Prostate gland (tissue), 2 donors: ENCODE measurements at places on chromosomes 2 and 18.

DNA sequence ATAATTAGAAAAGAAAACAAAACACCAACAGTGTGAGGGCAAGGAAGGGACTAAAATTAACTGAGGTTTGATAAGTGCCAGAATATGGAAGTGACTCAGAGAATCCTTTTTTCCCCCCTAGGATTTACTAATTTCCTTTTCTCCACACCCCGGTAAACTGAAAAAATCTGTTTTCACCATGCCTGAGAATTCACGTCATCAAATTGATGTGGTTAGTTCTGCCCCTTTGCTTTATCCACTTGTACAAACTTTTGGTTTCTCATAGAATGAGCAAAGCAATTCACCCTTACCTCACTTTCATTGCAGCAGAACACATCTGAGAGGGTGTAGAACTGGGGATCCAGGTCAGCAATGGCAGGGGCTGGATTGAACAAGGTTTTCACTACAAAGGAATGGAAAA lies 57.8 kb downstream of the RBKS start:
- DNase-seq: no peak

DNA sequence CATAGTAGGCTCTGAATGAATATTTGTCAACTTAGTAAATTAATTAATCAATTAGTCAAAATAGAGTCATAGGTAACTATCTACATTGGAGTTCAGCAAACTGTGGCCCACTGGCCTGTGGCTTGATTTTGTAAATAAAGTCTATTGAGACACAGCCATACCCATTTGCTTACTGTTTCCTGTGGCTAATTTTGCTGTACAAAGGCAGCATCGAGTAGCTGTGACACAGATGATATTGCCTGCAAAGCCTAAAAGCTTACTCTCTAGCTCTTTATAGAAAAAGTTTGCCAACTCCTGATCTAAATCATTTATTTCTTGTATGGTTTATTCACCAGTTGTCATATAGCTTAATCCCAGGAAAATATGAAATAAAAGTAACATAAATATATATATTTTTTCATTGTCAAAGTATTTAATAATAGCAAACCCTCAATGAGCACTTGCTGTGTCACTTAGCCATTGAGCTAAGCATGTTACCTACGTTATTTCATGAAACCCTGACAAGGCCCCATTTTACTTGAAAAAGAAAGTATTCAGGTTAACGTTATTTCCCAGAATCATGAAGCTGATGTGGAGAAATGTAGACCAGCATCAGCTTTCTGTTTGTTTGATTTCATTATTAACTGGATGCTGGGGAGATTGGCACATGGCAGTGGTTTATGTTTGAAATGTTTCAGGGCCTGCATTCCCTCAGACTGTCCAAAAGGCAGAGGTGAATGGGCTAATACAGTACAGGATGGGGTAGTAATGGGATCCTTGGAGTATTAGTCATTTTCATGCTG lies 69.6 kb downstream of the ICOS start:
- DNase-seq: no peak

- no peak for DNase-seq
These were observed 167.1 kb downstream of the ESCO1 start for GRCh38 chr18:21433436-21433835.

DNA sequence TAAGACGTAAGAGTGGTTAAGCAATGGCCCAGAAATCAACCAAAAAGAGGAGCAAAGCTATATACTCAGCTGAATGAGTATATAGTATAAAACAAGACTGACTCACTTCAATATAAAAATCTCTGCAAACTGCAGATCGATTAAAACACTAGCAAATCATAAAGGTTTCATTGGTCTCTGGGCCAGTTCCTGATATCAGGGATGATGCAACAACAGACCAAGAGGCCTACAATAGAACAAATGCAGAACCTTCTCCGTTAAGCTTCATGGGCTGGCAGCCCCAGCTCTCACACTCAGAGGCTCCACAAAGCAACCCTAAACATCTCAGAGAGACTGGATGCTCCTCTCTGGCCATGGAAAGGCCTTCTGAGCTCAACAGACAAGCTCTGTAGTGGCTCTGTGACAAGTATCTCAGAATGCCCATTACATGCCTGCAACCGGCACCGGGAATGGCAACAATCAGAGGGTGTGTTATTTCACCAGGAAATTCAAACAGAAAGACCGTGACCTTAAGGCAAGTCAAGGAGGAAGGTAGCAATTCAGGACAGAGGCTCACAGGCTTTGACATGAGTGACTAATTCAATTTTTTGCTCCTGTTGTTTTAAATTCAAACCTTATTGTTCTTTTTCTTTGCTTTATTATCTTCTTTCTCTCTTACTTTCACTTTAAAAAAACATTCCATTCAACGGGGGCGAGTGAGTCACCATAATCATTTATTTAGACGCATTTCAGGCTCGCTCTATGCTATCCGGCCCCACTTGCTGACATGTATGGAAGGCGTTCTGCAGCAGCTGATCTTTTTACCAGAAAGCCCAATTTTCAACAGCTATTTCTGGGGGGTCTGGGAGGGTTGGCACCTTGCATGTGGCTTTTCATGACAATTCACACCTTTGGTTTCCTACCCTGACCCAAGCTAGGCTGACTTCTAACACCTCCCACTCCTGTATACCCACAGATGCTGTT lies 15.1 kb downstream of the CYRIA start:
- DNase-seq: no peak

GRCh38 chr2:134138115-134138514 lies 115.8 kb upstream of the MGAT5 start:
- no peak for DNase-seq

DNA sequence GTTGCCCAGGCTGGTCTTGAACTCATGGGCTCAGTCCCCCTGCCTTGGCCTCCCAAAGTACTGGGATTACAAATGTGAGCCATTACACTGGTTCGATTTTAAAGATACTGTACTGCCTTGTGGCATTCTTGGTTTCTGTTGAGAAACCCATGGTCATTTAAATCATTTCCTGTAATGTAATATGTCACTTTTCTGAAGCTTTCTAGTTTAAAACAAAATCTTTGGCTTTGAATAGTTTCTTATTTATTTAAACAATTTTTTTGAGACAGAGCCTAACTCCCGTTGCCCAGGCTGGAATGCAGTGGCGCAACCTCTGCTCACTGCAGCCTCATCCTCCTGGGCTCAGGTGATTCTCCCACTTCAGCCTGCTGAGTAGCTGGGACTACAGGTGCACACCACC lies 8.9 kb downstream of the ZNF512 start:
- no peak for DNase-seq

GRCh38 chr18:9102508-9103375 lies at the start of gene NDUFV2:
NDUFV2 (plus strand) TSS chr18:9102699; CDS start chr18:9102744, 45 bp downstream.
- DNase-seq: peak; percentile 95

- no peak for DNase-seq
These were observed 9.8 kb downstream of the AGXT start for GRCh38 chr2:240878341-240878936.

- no peak for DNase-seq
These were observed 46.6 kb downstream of the SLC30A6 start for GRCh38 chr2:32212295-32212694.

DNA sequence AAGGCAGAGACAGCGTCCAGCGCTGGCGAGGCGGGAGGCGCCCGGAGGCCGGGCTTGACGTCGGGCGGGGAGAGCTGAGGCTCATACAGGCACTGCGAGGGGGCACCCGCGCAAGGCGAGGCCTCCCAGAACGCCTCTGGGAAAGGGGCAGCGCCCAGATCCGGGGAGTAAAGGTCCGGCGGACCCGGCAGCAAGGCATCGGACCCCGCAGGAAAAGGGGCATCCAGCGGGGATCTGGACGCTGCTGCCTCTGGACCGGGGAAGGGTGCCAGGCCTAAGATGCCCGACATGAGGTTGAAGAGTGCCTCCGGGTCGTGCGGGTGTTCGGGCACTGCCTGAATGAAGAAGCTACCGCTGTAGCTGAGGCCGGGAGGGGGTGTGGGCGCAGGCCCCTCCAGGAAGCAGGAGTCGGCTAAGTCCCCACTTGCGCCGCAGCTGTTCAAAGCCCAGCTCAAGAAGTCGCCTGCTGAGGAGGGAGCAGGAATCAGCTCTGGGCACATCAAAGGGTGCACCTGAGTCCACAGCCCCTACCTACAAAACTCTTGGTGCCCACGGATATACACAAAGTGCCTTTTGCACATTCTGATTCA lies 937 bp downstream of the EGR4 start:
- DNase-seq: no peak

DNA sequence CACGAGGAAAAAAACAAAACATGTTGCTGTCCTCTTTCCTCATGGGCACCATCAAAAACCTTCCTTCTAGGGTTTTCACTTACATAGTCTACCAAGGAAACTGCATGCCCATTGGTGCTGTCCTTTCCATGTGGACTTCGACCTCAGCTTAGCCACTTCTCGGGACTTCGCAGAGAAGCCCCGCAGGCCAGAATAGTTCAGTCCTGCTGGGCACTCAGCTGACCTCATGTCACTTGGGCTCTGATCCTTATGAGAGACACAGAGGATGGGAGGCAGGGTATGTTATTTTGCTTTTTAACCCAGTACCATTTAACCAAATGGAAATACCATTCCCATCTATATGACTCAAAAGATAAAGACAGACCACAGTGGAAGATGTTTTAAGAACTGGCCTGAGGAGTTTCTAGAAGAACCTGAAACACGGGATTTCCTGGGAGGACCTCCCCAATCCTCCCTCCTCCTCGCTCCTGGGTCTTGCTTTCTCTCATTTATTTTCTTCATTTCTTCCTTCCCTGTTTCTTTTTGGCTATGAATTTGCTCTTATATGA lies 28.4 kb downstream of the AAK1 start:
- DNase-seq: no peak

GRCh38 chr2:203077451-203077850 lies 62.8 kb downstream of the NBEAL1 start:
- DNase-seq: no peak

DNA sequence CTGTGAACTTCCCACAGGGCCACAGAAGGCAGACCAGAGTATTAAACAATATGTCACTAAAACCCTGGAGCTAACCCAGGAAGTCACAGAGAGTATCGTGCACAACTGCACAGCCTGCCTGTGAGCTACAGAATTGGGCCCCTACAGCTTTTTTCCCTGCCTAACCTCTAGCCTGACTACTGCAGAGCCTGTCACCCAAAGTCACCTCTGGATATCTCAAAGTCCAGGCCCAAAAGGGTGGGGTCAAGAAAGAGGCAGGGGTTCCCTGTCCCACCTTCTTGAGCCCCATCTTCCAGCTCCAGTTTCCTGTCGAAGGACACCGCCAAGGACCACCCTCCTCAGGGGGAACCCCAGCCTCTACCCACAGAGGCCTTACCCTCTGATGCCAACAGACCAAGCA lies 13.5 kb downstream of the GAD1 start:
- no peak for DNase-seq

GRCh38 chr2:127414638-127415592 lies 3.3 kb upstream of the PROC start:
- DNase-seq: no peak

- no peak for DNase-seq
These were observed 5.5 kb downstream of the RPE start for GRCh38 chr2:210007895-210008294.

- no peak for DNase-seq
These were observed 14.4 kb downstream of the MTHFD2 start for GRCh38 chr2:74212702-74213410.

GRCh38 chr2:74777161-74777900 lies 56.6 kb upstream of the HK2 start:
- no peak for DNase-seq

- no peak for DNase-seq
These were observed 718.1 kb upstream of the ID2 start for GRCh38 chr2:7963787-7964186.

- DNase-seq: no peak
These were observed 119.2 kb downstream of the ANKRD44 start for GRCh38 chr2:197191177-197191939.

GRCh38 chr2:160224507-160224906 lies 24.4 kb upstream of the ITGB6 start:
- no peak for DNase-seq

GRCh38 chr2:9030190-9030589 lies 26.7 kb upstream of the MBOAT2 start:
- no peak for DNase-seq

DNA sequence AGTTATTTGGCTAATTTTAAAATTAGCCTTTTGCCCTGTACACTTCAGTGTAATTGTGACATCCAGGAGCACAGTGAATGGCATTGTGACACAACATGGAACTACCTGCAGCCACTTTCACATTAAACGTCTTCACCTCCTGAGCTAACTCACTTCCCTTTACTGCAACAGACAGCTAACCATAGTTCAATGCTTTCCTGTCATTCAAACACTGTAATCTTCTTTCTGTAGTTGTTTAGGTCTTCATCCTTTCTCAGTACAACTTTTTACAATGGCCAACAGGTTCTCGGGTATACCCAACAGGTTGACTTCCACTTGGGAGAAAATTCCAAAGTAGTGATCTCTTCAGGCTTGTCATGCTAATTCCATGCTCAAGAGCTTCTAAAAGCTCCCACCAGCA lies 8.6 kb upstream of the AGPS start:
- no peak for DNase-seq

- DNase-seq: no peak
These were observed 176.7 kb downstream of the ST6GAL2 start for GRCh38 chr2:106709229-106709628.

DNA sequence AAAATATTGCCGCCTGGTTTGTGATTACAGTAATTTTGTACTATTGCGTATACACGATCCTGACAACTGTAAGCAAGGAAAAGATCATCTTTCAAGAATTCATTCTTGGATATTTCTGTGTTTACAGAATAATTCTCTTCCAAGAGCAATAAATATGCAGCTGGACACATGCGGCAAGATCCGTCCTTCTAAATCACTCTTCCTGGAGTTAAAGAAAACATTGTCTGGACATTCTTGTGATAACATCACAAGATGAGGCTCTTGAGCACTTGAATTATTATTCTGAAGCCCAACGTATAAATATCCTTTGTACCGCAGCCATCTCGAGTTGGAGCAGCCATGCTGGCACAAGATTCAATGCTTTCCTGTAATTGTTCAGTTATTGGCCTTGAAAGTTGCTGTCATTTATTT lies 9.9 kb downstream of the FHL2 start:
- DNase-seq: no peak

DNA sequence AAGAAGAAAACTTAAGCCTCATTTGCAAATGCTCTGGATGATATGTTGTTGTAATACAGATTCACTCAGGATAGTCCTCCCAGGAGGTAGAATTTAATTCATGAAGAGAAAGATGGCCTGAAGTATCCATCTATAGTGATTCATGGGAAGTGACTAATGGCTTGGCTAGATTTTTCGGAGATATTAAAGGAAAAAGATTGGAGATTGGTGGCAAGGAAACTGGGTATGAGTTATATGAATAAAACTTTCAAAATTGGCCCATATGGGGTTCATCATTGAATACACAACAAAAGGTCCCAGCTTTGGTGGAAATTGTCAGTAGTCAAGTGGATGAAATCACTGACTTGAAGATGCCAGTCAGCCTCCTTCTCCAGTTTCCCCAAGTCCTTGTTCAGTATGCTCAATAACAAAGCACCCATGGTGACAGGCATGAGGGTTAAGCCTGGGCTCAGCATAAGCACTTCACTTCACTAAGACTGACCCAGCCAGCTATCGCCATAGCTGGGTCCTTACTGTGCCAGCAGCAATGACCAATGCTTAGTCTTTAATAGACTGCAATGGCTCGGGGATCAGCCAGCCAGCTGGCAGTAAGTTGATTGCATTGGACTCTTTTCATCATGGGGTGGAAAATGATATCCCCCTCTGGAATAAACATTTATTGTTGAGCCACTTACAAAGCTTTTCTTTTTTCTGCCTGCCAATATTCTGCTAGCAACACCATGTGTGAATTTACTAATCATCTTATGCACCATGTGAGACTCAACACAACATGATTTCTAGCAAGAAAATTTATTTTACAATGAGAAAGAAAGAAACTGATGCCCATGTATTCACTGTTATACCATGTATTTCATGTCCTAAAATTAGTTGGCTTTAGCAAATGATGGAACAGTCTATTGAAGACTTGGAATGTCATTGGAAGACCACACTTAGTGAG lies 176.6 kb upstream of the TACR1 start:
- DNase-seq: no peak
